Thymus (tissue), 14 donors: ENCODE measurements at places on chromosomes 16 and 17.

DNA sequence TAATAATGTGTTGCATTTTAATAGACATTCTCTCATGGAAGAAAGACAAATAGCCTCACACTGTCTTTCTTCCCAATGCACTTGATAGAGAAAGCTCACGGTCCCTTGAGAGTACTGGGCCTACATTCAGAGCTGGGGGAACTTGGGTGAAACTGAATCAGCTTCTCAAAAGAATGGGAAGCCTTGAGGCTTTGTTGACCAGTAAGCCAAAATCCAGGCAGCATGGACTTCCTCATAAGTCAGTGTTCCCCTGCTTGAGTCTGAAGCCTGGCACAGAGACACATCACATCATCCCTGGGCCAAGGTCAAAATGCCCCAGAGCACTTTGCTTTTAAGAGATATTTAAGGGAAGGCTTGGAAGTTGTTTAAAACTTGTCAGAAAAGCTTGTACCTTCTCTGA, 302.2 kb upstream of the SALL1 start:
- no peaks in the 10 kb centered on the region for H3K36me3 ChIP-seq
- no peaks in the 10 kb centered on the region for H3K4me1 ChIP-seq
- no peak overlapping the region for H3K27ac ChIP-seq
- H3K27me3 ChIP-seq: no peaks in the 10 kb centered on the region
- DNase-seq: no peak

DNA sequence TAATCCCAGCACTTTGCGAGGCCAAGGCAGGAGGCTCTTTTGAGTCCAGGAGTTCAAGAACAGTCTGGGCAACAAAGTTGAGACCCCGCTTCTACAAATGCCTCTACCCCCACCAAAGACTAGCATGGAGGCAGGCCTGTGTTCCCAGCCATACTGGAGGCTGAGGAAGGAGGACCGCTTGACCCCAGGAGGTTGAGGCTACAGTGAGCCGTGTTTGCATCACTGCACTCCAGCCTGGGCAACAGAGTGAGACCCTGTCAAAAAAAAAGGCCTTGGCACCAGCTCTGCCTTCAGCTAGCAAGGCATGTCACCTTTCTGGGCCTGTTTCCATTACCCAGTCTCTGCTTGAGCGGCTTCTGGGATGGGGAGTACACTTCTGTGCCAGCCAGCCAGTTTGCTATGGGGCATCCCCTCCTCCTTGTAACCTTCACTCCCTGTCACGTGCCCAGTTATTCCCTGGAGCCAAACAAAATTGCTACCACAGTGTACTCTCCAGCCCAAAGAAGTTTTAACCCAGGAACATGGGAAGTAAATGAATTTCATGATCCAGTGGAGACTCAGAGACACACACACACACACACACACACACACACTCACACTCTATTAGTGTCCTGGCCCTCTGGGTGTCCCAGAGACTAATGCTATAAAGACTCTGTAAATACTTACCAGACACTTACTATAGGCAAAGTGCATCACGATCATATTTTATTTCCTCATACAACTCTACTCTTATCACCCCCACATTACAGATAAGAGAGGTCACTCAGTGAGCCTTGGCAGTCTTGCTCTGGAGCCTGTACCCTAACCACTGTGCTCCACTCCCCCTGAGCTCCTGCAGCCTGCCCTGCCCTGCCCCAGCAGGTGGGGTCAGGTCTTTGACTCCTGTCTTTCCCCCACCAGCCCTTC, 2.5 kb downstream of the CISD3 start:
- H3K4me1 ChIP-seq: peaks cover 25% of the 10 kb centered on the region
- peak overlapping the region; percentile 48 for H3K27ac ChIP-seq
- peaks cover 4% of the 10 kb centered on the region for H3K27me3 ChIP-seq
- no peaks in the 10 kb centered on the region for H3K36me3 ChIP-seq
- no peak overlapping the region for H3K4me3 ChIP-seq
- DNase-seq: no peak

DNA sequence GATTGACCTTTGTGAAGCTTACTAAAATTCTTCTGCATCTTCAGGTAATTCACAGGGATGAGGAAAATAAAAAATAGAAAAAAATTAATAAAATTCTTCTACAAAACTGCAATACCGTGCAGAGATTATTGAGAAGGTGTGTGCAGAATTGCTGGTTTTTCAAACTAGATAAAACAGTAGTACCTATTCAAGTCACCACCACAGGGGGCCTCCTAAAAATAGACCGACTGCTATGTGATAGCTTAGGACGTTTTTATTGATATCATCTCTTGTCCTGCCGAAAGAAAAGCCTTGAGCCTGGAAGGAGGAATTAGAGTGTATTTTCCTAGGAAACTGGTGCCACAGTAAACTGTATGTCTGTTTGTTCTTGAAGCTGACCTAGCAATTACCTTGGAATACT, 325.9 kb downstream of the ZFHX3 start:
- H3K4me1 ChIP-seq: no peaks in the 10 kb centered on the region
- H3K4me3 ChIP-seq: no peak overlapping the region
- no peak overlapping the region for H3K27ac ChIP-seq
- no peaks in the 10 kb centered on the region for H3K27me3 ChIP-seq
- DNase-seq: no peak
- no peaks in the 10 kb centered on the region for H3K36me3 ChIP-seq

DNA sequence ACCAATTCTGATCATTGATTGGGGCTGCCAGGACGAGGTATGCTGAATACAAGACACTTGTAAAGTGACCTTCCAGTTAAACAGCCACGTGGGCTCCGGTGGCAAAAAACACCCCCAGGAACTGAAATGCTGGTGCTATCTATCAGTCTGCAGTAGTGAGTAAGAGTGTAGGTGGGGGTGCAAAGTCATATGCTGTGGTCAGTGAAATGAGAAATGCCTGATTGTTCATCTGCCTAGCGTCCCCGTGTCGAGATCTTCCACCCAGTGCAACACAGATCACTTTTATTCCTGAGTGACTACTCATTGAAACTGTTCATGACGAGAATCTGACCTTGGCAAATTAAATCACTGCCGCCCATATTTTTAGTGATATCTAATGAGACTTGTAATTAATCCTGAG, 806.5 kb upstream of the GOT2 start:
- no peaks in the 10 kb centered on the region for H3K27me3 ChIP-seq
- H3K36me3 ChIP-seq: no peaks in the 10 kb centered on the region
- no peak for DNase-seq

DNA sequence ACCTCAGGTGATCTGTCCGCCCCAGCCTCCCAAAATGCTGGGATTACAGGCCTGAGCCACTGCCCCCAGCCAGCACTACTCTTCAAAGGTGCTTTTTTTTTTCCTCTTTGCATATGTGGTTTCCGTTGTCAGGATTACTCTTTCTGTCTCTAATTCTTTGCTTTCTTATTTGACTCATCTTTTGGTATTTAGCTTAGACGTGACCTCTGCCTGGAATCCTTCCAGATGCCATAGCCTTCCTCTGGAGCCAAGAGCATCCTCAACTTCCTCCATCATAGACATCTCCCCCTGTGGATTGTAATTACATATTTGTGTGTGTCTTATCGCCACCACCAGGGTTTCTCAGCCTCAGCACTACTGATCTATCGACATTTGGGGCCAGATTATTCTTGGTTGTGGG, 84.4 kb upstream of the XYLT1 start:
- DNase-seq: no peak
- no peaks in the 10 kb centered on the region for H3K27me3 ChIP-seq
- no peak overlapping the region for H3K27ac ChIP-seq
- no peaks in the 10 kb centered on the region for H3K4me1 ChIP-seq
- no peaks in the 10 kb centered on the region for H3K36me3 ChIP-seq

GRCh38 chr16:68263559-68264127, 683 bp upstream of the SLC7A6 start:
- no peaks in the 10 kb centered on the region for H3K27me3 ChIP-seq
- peak overlapping the region; percentile 90 for H3K27ac ChIP-seq
- peak overlapping the region; percentile 99 for H3K4me3 ChIP-seq

DNA sequence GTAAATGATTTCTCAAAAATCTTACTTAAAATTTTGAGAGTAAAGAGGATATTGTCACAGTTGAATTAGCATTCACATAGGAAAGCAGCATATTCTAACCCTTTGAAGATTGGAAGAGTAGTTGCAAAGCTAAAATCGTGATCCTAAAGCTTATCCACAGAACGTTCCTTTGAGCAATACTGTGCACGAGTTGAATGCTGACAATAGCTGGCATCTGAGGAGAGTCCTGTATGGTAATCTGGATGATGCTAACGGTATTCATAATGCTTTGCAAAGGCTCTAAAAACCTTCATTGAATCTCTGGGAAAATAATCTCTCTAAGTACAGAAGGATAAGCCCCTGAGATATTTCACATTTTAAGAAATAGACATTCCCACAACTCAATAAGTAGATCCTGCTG, 354.6 kb downstream of the CDH8 start:
- H3K27me3 ChIP-seq: no peaks in the 10 kb centered on the region
- no peak for DNase-seq
- H3K27ac ChIP-seq: no peak overlapping the region

DNA sequence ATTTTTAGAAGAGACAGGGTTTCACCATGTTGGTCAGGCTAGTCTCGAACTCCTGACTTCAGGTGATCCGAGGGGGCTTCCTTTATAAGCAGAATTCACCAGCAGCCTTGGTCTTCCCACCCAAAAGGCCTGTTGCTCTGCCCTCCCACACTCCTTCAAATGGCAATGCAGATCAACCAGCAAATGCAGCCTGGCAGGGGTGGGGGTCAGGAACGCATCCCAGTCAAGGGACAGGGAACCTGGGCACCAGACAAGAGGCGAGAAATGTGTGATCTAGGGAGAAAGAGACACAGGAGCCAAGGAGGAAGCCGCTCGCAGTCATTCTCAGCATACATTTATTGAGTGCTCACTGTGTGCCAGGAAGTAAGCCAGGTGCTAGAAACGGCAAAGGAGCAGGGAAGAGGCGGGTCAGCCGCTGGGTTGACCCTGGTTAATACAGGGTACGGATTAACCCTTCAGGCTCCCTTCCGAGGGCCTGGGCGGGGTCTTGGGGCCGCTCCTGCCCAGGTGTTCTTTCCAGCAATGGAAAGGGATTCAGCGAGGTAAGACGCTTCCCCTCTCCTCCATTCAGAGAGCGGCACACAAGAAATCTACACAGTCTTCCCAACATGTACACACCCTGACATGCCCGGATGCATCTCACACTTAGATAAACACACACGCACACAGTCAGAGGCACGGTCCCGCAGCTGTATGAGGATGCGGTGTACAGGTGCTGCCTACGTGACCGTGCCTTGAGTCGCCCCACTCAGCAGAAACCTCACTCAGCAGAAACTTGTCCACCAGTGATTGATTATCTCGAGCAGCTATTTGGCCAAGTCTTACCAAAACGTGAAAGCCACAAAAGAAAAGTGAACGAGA, 6.6 kb upstream of the PITPNA start:
- H3K27me3 ChIP-seq: no peaks in the 10 kb centered on the region
- no peak overlapping the region for H3K4me3 ChIP-seq
- no peaks in the 10 kb centered on the region for H3K36me3 ChIP-seq
- no peak for DNase-seq
- peaks cover 48% of the 10 kb centered on the region for H3K4me1 ChIP-seq
- no peak overlapping the region for H3K27ac ChIP-seq

DNA sequence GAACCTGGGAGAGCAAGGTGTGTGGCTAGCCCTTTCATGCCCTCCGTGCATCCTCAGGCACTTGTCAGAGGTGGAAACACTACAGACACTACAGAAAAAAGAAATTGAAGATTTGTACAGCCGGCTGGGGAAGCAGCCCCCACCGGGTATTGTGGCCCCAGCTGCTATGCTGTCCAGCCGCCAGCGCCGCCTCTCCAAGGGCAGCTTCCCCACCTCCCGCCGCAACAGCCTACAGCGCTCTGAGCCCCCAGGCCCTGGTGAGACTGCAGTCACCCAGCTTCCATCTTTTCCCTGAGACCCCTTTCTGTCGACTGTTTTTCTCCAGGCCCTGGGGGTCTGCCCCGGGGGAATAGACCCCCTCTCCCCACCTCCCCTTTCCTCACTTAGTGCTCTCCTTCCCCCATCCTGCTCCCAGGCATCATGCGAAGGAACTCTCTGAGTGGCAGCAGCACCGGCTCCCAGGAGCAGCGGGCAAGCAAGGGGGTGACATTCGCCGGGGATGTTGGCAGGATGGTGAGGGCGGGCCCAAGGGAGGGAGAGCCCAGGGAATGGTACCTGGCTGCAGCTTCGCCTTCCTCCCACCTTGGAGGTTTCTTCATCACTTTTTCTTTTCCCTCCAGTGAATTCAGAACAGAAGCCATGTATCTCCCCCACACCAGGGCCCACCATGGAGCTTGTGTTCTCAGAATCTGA, 2.3 kb downstream of the COA3 start:
- no peak overlapping the region for H3K27ac ChIP-seq
- H3K36me3 ChIP-seq: peaks cover 4% of the 10 kb centered on the region
- H3K27me3 ChIP-seq: no peaks in the 10 kb centered on the region
- peaks cover 22% of the 10 kb centered on the region for H3K4me1 ChIP-seq
- DNase-seq: no peak
- no peak overlapping the region for H3K4me3 ChIP-seq
